ENCODE measurements at places on chromosomes 11 and 22.

GRCh38 chr11:125932301-125932700 is 13.5 kb upstream of the VSIG10L2 start:
- no peak for DNase-seq

DNA sequence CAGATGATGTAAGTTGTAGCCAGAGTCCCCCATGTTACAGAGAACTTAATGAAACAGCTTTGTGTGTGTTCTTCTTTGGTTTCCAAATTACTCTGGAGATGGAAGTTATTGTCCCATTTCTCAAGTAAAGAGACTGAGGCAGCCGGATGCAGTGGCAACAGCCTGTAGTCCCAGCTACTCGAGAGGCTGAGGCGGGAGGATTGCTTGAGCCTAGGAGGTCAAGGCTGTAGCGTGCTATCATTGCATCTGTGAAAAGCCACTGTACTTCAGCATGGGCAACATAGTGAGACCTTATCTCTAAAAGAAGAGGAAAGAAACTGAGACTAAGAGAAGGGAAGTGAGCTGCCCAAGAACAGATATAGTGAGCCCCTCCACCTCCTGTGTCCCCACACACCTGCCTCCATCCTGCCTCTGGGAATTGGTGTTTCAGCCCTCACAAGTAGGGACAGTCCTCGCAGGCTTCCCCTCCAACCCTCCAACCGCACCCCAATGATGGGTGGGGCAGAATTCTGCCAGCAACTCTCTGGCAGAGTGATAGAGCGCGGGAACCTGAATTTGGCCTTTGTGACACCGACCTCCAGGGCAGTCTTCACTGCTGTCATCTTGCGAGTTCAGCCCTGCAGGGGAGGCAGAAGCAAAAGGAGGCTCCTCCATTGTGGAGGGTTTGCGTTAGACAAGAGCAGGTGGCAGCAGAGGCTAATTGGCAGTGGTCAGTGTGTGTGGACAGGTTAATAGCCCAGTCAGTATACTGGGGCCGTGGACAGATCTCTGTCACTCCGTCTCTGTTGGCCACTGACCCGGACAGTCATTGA is 1.6 kb downstream of the PDXP start:
- no peak for DNase-seq

- no peak for DNase-seq
These were observed 360.3 kb downstream of the TENM4 start for GRCh38 chr11:79080551-79080950.

DNA sequence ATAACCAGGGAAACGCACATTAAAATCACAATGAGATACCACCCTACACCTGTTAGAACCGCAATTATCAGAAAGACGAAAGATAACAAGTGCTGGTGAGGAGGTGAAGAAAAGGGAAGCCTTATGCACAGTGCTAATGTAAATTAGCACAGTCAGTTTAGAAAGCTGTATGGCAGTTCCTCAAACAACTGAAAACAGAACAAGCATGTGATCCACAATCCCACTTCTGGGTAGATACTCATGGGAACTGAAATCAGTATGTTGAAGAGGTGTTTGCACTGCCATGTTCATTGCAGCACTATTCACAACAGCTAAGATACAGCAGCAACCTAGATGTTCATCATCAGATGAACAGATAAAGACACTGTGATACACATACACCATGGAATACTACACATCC is 75.0 kb upstream of the CCND1 start:
- no peak for DNase-seq

GRCh38 chr11:116207421-116208141 is 565.2 kb downstream of the BUD13 start:
- DNase-seq = no peak

DNA sequence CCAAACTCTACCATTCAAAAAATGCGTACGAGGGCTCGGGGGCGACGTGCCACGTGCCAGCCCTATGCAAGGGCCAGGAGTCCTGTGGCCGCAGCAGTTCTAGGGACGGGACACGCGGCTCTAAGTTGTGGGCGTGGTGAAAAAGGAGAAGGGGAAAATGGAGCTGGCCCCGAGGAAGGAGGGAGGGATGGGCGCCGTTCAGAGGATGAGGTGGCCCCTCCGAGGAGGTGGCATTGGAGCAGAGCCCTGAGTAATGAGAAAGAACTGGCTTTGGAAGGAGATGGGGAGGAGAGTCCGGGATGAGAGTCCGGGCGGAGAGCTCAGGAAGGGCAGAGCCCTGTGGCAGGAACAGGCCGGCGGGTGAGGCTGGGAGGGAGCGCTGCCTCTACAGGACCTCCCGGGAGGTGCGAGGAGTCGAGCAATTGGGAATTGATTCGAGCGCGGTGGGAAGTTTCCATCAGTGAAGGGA is 21.0 kb downstream of the OTUB1 start:
- no peak for DNase-seq

DNA sequence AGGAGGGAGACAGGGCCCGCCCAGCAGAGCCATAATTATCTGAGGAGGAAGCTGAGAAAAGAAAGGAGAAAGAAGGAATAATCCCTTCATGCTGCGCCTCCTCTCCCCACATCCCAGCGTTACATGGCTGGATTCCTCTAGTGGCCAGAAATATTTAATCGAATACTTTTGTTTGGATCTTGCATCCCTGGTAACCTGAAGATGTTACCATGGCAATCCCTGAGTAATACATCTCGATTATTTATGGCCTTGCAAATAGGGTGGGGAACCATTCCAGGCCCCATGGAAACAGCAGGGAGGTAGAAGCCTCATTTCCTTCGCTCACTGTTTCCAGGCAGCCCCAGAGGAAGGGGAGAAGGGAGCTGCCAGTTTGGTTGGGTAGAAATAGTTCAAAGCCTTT is 357.7 kb downstream of the BUD13 start:
- no peak for DNase-seq

All from CD4-positive, alpha-beta T cell treated with Interleukin-15 for 1 hour (primary cell).